NCI-H1105 treated with DMSO at 0.1 percent for 48 hours (cell line): ENCODE measurements at places on chromosomes 2 and 18.

DNA sequence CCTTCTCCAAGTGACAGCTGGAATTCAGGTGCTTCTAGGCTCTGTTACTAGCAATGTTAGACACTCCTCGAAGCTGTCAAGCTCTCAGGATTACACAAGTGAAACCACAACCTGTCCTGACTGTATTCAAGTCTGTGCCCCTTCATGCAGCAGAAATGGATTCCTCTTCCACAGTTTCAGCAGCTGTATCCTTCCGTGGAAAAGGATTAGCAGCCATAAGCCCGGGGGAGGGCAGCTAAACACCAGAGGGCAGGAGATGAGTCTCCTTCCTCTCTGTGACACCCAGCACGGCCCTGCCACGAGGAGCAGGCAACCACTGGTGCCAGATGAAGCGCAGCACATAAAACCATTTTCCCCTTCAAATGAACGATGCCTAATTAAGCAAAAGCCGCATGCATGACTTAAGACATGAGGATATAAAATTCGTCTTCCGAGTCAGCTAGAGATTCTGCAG, 1.2 kb downstream of the ST3GAL5 start:
- peak; percentile 40 for DNase-seq

GRCh38 chr18:6605115-6605869, 124.2 kb upstream of the ARHGAP28 start:
- DNase-seq = no peak

DNA sequence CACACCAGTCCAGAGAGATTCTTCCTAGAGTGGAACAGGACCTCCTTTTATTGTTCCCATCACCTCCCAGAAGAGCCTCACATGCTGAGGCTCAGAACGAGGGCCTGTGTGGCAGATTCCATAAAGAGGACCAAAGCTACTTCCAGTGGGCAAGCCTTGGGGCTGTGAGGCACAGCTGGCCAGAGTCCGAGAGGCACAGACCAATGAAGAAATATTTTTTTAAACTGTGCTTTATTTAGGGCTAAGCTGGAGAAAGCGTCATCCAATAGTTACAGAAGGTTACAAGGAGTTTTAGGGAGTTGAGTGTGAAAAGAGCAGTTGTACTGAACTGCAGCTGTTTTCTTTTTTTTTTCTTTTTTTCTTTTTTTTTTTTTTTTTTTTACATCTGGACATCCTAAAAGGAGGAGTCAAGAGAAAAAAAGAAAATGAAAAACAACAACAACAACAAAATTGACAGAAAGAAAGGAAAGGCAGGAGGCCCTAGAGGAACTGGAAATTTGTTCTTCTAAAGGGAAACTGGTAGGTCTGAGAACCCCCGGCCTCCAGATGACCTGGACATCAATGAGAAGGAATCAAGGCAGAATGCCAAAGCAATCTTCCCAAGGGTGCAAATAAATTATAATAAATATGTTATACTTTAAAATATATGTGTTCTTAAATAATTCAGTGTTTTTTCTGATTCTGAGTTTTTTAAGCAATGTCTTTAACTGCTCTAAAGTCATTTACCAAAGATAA, 322.6 kb downstream of the CELF4 start:
- DNase-seq = no peak

DNA sequence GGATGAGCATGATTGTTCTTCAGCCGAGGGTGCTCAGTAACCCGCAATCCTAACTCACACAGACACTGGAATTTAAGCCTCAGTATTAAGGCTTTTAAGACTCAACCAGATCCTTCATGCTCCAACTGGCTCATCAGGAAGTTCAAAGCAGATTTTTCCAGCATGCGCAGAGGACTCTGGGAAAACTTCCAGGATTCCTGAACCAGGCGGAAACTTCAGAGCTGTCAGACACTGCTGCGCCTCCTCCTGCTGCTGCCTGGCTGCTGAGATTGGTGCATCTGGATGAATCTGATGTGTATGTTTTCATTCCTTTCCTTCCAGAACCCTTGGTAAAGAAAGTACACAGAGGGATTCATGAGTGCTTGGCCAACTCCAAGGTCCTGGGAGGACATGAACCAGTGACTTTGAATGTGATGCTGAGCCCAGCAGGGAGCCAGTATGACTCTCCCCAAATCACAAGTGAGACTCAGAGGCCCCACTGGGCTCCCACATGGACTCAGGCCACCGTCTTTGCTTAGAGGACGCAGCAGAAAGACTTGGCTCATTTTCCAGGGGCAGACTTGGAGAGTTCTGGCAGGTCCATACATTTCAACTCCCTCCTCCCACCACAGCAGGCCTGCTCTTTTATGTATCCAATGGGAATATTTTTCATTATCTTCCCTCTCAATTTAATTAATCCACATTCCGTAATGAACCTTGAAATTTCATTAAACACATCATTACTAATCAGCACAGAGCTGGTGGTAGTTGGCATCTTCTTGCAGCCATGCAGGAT, 143.5 kb upstream of the HDAC4 start:
- DNase-seq = no peak

DNA sequence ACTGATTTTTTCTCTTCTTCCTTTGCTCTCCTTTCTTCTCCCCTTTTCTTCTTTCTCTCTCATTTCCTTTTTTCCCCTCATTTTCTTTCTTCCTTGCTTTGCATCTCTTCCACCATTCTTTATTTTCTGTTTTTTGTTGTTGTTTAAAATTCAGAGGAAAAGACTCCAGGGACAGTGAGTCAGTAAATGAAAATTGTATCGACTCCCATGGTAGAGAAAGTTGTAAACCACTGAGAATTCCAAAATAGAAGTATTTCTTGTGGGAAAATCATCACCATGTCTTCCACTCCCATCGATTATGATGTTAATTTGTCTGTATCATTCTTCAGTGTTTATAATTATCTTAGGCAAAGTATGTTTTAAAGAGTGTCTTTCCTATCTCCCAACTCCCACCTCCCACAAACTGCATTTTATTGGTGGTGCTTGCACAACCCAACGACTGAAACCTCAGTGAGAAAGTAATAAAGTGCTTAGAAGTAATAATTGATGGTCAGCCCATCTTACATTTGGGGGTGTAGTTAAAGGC, 134.3 kb downstream of the IRS1 start:
- no peak for DNase-seq

DNA sequence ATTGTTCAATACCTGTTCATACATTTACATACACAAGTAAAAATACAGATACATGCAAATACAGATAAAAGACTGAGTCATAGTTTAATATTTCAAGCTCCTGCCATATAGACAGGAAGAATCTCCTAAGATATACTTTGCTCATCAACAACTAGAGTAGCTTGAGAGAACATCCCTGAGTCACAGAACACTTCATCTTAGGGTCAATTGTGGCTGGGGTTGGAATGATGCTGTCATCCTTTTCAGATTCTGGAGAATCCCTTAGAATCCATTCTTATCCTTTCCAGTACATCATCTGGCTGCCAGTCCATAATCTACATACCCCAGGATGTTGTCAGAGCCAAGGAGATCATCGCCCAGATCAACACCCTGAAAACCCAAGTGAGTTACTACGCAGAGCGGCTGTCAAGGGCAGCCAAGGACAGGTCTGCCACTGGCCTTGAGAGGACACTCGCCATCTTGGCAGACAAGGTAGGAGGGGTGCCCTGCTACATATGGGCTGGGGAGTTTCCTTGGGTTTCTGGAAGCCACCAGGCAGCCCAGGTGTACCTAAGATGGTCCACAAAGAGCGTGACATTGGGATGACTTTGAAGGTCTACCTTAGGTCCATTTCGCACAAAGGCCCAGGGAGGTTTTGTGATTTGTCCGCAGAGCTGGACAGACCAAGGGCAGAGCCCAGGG, 55.7 kb downstream of the COA5 start:
- DNase-seq = no peak

DNA sequence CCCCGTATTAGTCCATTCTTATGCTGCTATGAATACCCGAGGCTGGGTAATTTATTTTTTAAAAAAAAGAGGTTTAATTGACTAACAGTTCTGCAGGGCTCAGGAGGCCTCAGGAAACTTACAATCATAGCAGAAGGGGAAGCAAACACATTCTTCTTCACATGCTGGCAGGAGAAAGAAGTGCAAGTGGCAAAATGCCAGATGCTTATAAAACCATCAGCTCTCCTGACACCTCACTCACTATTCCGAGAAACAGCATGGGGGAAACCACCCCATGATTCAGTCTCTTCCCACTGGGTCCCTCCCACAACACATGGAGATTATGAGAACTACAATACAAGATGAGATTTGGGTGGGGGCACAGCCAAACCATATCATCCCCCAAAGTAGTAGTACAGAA, 2148.5 kb upstream of the PIK3C3 start:
- DNase-seq = peak; percentile 18

- peak; percentile 11 for DNase-seq
Observed at GRCh38 chr2:85243101-85244072, 84.4 kb downstream of the TGOLN2 start.

DNA sequence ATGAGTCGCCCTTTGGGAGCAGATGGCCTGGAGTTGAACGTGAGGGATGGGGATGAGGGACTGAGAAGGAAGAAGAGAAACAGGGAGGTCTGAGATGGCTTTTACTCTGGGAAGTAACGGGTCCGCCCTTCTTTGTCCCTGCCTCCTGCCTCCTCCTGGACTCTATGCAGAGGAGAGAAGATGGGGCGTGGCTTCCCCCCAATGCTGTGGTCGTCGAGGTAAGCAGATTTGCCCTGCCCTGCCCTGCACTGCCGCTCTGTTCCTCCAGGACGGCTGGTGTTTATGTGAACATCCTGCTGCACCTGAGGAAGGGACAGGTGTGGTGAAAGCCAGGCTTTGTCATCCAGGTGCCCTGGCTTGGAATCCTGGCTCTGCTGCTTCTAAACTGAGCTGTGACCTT, 13.5 kb upstream of the NTSR2 start:
- no peak for DNase-seq

DNA sequence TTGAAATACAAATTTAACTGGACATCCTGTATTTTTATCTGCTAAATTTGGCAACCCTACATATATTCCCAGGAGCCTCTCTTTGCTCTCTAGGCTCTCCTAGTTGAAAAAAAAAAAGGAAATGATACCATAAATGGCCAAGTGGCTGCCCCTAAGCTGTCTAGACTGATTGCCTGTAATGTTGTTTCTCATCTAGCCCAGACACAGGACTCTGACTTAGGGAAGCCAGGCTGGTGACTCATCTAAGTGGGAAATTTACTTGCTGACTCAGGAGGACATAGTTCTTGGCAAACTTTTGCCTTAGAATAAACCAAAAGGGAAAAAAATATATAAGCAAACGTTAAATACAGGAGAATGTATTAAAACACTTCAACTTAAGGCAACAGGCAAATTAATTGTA, 14.6 kb upstream of the ITGAV start:
- DNase-seq = no peak

DNA sequence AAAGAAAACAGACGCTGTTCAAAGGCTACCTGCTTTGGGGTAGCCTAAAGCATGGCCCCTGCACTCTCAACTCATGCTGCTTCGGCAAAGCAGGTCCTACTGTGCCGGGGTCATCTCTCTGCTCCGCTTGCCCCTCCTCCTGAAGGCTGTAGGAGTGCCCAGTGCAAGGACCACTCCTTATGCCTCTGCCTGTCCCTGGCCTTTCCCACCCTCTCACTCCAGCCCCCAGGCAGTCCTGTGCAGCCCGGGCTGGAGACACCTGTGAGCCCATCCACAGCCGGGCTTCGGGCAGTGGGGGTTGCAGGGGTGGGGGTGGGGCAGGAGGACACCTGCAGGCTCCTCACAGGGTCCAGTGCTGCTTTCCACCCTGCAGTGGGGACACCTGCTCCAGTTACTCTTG, 69.1 kb downstream of the ACKR3 start:
- no peak for DNase-seq

- no peak for DNase-seq
Observed at GRCh38 chr2:38427936-38428335, 50.9 kb upstream of the ATL2 start.

- DNase-seq = no peak
Observed at GRCh38 chr2:157839822-157840221, 36.3 kb downstream of the ACVR1 start.

DNA sequence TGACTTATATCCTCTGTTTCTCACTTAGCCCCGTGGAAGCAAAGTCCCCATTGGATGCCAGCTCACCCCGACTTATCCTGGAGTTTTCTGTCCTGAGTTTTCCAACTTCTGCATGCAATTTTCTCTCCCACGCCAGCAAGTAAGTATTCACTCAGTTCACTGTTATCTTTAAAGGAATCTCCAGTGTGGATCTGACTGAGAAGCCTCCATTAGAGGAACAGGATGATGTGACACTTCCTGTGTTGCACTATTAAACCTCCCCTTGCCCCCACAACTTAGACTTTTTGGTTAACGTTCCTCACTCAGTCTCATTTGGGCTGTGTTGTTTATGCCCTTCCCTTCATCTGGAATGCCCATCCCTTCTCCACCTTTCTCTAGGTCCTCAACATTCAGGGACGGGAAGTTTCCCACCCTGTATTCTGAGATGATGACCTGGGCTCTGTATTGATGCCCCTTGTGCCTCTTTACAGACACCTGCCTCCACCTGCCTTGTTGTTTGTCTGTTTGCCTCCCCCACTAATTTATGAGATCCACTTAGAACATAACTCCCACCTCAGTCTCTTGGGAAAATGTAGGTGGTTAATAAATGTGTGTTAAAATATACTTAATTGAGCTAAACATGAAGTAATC, 536.1 kb upstream of the RAB6C start:
- DNase-seq = peak; percentile 15

GRCh38 chr2:236657801-236658200, 88.2 kb downstream of the ACKR3 start:
- DNase-seq = no peak

DNA sequence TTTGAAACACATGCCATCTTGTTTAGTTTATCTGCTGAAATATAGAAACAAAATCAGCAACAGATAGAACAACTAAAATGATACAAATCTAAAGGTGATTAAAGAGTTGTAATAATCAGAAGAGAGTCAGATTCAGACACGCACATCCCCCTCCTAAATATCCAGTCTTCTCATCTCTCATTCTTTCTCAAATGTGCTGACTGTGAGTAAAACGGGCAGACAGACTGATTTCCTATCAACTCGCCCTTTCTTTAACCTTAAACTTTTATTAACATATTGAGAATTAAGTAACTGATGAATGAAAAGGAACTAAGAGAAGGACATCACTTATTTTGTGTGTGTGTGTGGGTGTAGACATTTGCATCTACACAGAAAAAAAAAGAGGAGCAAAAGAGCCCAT, 34.6 kb upstream of the SPP2 start:
- DNase-seq = no peak

DNA sequence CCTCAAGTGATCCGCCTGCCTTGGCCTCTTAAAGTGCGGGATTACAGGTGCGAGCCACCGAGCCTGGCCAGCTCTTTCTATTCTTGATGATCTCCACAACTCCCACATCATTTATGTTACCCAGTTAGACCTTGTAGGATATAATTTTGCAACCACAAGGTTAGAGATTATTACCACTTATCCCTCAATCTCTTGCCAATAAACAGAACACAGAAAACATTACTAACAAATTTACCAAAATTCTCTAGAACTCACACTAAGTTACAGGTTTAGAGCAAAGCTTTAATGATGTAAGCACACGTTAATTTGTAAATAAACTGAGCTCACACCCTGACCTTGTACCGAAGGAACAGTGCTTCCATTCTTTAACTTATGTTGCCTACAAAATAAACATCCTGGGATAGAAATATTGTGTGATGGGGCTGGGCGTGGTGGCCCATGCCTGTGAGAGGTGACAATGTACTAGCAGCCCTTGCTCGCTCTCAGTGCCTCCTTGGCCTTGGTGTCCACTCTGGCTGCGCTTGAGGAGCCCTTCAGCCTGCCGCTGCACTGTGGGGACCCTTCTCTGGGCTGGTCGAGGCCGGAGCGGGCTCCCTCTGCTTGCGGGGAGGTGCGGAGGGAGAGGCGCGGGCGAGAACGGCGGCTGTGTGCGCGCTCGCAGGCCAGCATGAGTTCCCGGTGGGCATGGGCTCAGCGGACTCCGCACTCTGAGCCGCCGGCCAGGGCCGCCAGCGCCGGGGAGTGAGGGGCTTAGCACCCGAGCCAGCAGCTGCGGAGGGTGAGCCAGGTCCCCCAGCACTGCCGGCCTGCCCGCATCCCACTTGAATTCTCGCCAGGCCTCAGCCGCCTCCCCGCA, 42.1 kb upstream of the ITSN2 start:
- no peak for DNase-seq
